ENCODE measurements at places on chromosomes 5 and 9.

DNA sequence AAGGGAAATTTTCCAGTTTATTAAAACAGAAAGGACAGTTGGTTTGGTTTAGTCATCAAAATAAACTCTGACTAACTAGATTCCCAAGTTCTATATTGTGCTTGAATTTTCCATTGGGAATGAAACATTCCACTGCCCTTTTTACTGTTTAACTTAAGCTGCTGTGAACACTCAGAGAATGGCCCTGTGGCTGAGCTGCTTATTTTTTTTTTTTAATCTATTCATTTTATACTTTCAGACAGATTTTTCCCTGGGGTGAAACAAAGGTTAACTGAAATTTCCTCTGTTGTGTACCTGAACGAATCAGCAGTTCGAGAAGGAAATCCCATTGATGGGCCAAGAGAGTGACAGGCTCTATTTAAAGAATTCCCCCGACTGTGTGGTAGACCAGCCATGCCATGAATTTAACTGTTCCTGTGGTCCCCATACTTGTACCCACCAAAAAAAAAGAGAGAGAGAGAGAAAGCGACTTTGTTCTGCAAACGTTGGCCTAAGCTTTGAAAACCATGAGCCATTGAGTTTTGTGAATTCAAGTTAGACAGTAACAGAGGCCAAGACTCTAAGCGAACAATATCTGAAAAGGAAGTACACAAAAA, 138.7 kb upstream of the GRHPR start:
- peak; percentile 81 for DNase-seq

- DNase-seq, result no peak
Measured at GRCh38 chr5:91556-92263, at the start of gene PLEKHG4B. Gene PLEKHG4B, plus strand, starts transcription at chr5:92168. Its CDS starts 64 bp downstream, at chr5:92232.

GRCh38 chr9:125829743-125830142, 82.6 kb downstream of the PBX3 start:
- no peak for DNase-seq

- no peak for DNase-seq
Measured at GRCh38 chr9:69153707-69154521, 20.2 kb upstream of the TJP2 start.

GRCh38 chr5:179769796-179770195, 24.0 kb upstream of the LTC4S start:
- DNase-seq, result no peak

- peak; percentile 54 for DNase-seq
Measured at GRCh38 chr5:169945831-169946261, 34.4 kb downstream of the INSYN2B start.

DNA sequence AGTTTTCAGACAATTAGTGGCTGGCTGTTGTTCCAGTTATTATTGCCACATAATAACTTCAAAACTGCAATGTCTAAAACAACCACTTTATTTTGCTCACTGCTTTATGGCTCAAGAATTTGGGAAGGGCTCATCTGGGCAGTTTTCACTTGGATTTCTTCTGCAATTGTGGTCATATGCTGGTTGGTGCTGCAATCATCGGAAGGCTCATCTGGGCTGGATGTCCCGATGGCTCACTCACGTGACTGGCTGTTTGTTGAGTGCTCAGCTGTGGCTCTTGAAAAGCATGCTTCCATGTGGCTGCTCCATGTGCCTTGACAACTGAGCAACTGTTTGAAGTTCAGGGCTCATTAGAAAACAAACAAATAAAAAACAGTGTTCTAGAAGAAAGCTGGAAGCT, 1032.5 kb downstream of the DTWD2 start:
- DNase-seq, result no peak

DNA sequence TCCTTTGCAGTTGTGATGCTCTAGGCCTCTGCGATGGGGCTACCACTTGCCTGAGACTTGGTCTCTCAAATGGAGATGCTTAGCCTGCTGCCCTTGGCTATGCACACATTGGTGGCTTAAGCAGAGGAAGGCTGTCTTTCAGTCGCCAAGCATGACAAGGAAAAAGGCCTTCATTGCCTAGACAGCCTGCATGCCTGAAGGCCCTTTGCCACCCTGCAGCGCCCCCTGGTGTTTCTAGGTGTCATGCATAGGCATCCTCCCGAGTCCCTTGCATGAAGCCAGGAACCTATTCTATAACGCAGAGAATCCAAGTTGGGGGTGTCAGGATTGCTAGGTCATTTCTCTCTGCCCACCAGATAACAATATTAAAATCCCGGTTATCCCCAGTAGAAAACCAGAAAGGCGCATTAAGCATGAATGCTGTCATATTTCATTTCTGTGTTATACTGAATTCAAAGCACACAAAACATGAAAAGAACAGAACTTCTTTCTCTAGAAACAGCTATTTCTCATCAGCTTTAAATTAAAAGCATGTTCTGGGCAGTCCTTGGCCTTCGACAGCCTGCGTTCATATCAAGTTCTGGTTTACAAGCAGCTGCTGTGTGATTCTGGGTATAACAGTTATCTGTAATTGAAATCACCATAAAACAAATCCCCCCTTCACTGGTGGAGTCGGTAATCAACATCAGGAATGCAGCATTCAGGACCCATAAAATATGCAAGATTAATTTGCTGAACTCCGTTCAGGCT, 59.7 kb upstream of the TRPC7 start:
- peak; percentile 42 for DNase-seq

DNA sequence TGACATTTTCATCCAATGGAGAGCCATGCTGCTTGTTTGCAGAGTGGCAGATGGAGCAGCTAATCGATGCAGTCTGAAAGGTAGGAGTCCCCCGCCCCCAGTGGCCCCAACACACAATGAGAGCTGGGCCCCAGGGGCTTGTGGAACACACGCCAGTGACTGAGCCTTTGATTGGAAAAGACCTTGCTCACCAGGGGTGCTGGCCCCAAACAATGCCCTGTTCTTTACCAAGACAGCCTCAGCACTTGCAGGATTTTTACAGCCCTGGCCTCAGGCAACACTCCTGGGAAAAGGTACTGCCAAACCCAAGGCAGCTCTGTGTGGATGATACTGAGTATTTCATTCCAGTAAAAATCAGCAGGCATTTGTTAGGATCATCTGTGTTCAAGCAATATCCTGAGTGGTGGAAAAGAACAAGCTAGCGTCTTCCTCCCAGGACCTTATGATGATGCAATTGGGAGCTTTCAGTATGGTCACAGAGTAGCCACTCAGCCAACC, 276.8 kb upstream of the CLINT1 start:
- DNase-seq, result no peak

- DNase-seq, result no peak
Measured at GRCh38 chr5:5298068-5298633, 124.3 kb upstream of the ICE1 start.

GRCh38 chr5:73687357-73687756, 61.4 kb downstream of the ARHGEF28 start:
- DNase-seq, result no peak

DNA sequence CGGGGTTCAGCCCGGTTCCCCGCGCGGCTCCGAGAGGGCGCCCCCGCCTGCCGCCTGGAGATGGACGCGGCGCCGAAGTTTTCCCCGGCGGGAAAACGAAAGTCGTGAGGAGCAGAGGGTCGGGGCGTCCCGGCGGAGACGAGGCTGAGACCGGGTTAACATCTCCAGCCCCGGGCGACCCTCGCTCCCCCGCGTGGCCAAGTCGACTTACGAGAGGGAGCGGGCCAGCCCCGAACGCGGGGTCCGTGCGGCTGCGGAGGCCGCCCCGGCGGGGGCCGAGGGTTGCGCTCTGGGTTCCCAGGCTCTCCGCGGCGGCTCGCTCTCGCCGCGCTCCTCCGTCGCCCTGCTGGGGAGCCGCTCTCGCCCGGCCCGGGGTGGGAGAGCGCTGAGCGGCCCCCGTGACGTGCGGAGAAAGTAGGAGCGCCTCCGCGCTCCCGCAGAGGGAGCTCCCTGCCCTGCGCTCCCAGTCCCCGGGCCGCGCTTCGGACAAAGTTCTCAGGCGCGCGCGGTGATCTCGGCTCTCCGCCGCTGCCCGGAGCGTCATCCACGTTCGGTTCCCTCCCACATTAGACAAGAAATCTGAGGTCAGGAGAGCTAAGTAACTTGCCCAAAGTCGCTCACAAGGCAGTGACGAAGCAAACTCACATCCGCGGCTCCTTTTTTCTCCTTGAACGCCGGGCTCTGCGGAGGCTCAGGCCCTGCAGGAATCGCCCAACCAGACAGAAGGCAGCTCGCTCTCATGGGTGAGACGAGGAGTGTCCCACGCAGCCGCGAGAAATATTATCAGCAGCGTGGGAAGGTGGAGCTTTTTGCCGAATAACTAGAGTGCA, 1.2 kb upstream of the GCNT4 start:
- peak; percentile 11 for DNase-seq

DNA sequence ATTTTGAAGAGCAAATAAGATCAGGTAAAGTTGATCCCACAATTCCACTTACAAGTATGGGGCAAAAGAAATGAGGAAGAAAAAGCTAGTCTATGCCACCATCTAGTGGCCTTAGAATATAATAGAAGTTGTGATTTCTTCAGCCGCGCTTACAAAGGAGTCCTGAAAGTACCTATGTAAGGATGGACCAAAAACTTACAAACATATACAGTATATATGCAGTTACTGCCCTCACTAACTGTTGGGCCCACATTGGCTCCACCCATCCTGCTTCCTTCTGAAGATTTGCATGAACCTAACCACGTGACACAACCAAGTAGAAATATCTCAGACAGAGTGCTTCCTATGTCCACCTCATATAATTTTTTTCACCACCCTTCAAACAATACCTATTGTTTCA, 11.7 kb upstream of the OR13D1 start:
- peak; percentile 47 for DNase-seq

- DNase-seq, result no peak
Measured at GRCh38 chr5:22908586-22908985, 55.4 kb upstream of the CDH12 start.

GRCh38 chr9:135130207-135130976, 42.9 kb downstream of the OLFM1 start:
- peak; percentile 6 for DNase-seq

DNA sequence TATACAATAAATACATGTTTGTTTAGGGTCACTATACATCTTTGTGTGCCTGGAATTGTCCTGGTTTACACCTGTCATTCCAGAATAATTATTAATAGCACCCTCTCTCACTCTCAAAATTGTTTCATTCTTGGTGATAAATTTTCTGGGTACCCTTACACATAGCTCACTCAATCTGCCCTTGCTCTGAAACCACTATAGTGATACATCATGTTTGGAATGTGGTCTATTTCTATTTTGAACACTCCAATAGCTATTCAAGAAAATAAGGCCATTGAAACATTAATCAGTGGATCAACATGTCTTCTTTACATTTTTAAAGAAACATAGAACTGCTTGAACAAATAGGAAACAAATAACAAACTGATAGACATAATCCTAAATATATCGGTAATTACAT, 158.7 kb downstream of the ARRDC3 start:
- no peak for DNase-seq

- DNase-seq, result no peak
Measured at GRCh38 chr9:136804509-136805206, 3.1 kb upstream of the RABL6 start.

DNA sequence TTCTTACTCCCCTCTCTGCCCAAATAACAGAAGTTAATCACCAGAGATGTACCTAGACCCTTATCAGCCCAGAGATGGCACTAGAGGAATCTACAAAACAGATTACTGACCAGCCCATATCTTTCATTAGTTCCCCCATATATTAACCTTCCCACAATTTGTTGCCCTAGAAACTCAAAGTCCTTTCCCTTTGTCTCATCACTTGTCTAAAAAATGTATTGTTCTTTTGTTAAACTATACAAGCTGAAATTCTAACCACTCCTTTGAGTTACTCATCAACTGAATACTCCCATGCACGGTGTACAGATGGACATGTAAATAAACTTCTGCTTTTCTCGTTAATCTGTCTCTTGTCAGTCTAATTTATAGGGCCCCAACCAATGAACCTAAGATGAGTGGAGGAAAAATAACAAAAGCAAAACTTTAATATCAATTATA, 130.9 kb downstream of the CCDC192 start:
- no peak for DNase-seq
